ENCODE measurements at places on chromosomes 2 and 18.

- DNase-seq: no peak
Measured at GRCh38 chr18:35581898-35582641, 530 bp downstream of the GALNT1 start.

DNA sequence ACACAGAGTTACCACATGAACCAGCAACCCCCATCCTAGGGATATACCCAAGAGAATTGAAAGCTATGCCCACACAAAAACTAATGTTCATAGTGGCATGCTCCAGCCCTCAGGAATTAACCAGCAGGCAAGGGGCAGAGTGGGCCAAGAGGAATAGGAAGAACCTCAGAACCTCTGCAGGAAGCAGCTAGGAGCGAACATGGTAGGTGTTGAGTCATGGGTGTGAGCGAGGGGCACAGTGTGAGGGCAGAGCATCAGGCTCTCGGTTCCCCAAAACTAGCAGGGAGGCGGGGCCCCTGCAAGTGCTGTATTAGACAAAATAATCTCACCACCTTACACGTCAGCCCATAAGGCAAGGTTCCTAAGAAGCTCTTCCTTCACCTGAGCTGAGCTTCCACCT lies 5.6 kb upstream of the RUFY4 start:
- DNase-seq: no peak

DNA sequence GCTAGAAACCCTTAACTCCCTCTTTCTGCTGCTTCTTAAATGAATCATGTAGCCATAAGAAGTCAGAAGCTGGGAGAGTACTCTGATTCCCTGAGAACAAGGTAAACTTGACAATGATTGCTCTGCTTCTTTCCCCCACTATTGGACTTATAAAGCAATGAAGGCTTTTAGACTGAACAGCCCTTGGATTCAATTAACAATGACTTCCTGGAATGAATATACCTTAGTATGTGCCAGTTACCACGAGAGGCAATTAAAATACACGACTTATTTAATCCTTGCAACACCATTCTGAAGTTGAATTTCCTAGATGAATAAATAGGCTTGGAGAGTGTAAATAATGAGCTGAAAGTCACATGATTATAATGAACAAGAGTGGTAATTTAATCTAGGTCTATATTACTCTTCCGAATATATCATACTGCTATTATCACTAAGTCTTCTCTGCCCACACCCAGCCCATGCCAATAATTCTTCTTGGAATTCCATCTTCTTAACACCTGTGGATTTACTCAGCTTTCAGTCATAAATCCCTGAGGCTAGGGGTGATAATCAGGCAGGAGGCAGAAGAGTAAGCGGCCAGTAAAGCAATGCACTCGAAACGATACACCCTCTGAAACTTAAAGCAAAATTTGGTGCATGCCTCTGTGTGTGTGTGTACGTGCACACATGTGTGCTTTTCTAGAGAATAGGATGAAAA lies 170.2 kb downstream of the ATAD2B start:
- DNase-seq: peak; percentile 47

- DNase-seq: no peak
Measured at GRCh38 chr2:3280197-3280596, 97.4 kb downstream of the EIPR1 start.

DNA sequence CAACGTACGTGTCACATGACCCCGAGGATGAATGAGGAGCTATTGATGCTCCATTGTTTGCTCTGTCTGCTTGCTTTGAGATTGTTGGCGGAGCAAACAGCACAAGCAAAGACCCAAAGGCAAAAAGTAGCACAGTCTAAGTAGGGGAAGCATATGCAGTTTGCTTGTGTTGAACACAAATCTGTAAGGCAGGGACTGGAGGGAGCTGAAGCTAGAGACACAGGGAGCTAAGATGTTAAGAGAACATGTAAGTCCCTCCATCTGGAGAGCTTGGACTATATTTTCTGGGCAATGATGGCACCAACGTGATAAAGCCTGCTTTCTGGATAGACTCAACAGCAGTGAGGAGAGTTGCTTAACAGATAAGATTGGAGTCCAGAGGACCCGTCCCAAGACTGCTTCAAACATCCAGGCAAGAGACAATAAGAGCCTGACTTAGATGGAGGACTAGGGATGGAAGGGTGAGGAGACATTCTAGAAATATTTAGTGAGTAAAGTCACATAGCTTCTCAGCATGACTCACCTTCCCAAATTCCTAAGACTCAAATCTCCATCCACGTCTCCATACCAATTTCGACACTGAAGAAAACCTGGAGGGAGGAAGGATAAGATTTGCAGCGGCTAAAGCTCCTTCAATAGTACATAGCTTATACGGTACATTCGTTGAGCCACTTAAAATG lies 88.1 kb upstream of the KLF7 start:
- DNase-seq: no peak

GRCh38 chr2:217935235-217935879 lies 67.4 kb downstream of the TNS1 start:
- no peak for DNase-seq

DNA sequence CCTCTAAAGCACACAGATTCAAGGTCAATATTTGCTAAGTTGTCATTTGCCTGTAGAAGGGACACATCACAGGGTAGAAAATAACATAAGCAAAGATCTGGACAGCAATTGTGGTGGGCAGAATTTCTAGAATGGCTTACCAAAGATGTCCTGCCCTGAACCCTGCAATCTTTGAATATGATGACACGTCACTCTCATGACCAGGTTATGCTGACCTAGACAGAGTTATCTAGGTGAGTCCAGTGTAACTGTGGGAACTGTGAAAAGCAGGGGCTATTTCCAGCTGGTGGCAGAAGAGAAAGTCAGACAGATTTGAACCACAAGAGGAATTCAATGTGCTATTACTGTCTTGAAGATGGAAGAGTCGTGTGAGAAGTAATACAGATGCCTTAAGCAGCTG lies 112.3 kb upstream of the CNGA3 start:
- peak; percentile 37 for DNase-seq

GRCh38 chr2:241168366-241168765 lies 18.1 kb downstream of the PPP1R7 start:
- no peak for DNase-seq

GRCh38 chr2:233360771-233361176 lies 6.5 kb downstream of the DGKD start:
- DNase-seq: no peak

DNA sequence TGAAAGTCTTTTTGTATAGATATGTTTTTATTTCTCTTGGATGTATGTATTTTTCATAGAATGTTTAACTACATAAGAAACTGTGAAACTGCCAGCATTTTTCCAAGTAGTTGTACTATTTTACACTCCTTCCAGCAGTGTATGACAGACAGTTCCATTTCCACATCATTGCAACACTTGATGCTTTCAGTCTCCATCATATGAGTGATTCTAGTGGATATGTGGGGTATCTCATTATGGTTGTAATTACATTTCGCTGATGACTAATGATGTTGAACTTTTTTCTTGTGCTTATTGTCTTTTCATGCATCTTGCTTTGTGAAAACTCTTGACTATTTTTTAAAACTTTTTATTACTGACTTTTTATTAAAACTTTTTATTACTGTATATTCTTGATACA lies 101.4 kb downstream of the ARHGAP28 start:
- no peak for DNase-seq

GRCh38 chr2:136410673-136411072 lies 292.7 kb upstream of the CXCR4 start:
- DNase-seq: no peak

- DNase-seq: peak; percentile 61
Measured at GRCh38 chr2:25079050-25079635, 37.3 kb downstream of the EFR3B start.

DNA sequence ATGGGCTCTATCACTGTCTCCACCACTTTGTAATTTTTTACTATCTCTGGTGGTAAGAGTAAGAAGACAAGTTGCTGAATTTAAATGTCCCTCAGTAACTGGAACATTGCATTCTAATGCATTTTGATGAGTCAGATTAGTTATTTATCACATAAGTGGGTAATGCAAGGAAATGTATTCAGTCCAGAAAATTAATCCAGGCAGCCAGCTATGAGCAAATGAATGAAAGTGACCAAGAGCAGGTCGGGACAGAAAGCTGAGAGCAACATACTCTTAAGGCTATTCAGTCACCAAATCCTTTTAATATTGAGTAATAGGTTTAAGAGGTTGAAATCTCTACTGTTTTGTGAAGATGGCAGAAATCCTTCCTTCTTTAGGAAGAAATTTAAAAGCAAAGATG lies 265.5 kb upstream of the PARD3B start:
- no peak for DNase-seq

DNA sequence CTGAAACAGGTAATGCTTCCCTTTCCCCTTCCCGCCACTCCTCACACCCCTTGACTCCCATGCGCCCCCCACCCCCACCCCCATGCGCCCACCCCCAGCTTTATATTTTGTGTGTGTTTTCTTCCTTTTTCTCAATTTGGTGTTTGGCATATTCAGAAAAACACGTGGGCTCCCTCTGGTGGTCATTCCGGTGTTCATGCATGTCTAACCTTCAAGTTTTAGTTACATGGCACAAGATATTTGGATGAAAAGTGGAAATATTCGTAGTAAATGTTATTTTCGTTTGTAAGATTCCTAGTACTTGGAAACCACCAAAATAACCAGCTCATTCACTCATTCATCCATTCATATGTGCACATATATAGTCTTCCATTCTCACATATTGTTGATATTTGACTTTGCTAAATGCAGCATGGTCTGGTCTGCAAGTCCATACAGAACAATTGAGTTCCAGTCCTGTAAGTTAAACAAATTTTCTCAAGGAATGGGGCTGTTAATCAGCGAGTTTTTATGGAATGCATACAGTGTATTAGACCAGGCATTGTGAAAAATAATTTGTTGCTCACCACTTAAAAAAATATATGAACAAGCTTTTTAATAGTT lies 143.6 kb upstream of the MAP3K20 start:
- DNase-seq: peak; percentile 31

DNA sequence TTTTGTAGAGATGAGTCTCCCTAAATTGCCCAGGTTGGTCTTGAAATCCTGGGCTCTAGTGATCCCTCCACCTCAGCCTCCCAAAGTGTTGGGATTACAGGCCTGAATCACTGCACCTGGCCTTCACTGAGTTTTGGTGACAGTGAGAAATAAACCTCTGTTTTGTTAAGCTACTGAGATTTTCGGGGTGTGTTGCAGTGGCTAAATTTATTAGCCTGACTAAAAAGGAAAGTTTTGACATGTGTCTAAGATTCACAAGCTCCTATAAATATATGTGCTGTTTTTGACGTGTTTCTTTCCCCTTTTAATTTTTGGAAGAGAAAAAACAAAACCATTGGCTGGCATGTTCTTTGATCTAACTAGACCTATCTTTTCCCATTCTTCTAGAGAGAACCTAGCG lies 190.5 kb upstream of the MC4R start:
- no peak for DNase-seq

DNA sequence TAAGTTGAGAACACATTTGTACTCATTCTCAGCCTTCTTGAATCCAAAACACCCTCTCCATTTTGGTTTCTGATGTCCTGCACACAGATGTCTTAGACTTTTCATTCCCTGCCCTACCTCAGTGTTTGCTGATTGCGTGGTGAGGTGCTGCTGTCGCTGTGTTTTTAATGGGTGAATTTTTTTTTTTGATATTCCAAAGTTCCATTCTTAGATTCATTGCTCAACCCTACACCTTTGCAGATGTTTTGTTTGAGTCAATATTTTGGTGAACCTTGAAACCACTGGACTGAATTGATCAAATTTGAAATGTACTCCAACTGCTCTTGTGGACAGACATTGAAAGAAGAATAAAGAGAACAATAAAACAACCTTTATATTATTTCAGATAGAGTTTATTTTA lies 130.4 kb upstream of the DSEL start:
- DNase-seq: no peak

DNA sequence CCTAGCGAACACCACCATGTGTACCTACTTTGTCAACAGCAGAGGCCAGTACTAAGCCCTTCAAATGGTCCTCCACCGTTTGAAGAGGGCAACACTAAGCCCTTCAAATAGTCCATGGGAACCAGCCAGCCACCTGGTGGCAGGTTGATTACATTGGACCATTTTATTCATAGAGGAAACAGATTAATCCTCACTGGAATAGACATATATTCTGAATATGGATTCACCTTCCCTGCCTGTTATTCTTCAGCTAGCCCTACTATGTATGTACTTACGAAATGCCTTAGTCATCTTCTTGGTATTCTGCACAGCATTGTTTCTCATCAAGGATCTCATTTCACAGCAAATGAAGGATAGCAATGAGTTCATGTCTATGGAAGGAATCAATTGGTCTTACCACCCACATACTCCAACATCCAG lies 10.0 kb upstream of the ZNF396 start:
- DNase-seq: peak; percentile 47

DNA sequence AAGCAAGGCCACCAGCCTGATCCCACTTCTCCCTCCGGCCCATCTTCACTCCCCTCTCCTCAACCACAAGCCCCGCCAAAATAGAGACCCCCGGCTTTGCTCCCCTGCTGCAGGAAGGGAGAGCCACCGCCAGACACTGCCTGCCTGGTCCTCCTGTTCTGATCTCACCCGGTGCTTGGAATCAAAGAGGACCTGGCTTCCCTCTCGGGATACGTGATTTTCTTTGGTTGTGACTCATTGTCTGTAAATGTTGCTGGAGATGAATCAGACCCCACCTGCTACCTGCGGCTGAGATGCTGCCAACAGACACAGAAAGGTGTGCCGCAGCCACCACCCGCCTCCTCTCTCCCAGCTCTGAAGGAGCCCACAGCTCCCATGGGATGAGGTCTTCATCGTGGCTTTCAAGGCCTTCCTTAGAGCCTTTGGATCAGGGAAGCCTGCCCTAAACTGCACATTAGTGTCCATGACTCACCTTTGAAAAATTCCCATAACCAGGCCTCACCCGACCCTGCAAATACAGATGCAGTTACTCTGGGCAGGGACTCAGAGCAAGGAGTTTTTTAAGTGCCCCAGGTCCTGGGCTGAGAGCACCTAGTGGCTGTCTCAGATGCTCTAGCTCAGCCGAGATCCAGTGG lies 79.4 kb upstream of the ZNF532 start:
- DNase-seq: no peak

- peak; percentile 66 for DNase-seq
Measured at GRCh38 chr18:35827275-35827902, 145.1 kb upstream of the RMP24 start.

DNA sequence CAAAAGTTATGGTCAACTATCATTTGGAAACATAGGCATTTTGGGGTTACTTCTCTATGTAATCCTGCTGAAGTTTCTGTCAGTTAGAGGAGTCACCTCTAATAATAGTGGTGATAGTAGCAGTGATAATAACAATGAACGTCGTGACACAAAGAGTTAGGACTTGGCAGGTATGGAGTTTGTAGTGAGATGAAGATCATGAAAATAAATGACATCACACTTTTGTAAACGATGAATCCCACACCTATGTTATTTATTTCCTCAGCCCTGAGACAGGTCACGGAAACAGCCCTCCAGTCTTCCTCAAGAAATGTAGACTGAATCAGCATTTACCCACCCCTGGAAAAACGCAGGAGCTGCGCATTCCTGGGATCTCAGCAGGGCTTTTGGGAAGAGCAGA lies 38.8 kb downstream of the TSN start:
- no peak for DNase-seq

GRCh38 chr2:70733646-70734180 lies 34.3 kb downstream of the ADD2 start:
- no peak for DNase-seq
